RPMI7951 (cell line): ENCODE measurements at places on chromosomes 7 and 10. TPM values are rescaled to one million over a fixed set of nuclear protein-coding genes. Genes with fewer than 3 reads are reported as not detected.

DNA sequence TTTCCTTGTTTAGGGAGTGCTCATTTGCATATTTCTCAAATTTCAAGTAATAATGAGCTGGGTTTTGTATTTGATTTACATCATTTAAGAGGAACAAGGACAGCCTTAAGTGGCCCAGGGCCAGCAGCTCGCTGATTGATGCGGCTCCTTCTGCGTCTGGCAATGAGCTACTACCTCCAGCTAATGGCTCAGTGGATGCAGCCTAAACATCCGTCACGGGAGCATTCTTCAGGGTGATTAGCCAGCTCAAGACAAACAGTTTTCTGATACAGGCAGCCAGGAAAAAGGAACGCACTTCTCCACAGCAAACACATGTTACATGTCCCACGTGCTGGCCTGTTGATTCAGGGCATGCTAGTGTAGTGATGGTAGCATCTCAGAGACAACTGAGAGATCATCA is 169.3 kb upstream of the TCERG1L start:
- DNase-seq, result no peak

The CPN1 gene
- total RNA-seq, result not detected in 2 replicates

GRCh38 chr7:44973610-44974401 is 5.0 kb downstream of the MYO1G start:
- peak; percentile 28 for DNase-seq

- DNase-seq, result peak; percentile 48
Observed at GRCh38 chr10:32054094-32054493, 2.1 kb downstream of the KIF5B start.

- DNase-seq, result no peak
Observed at GRCh38 chr7:96316949-96317348, 4.9 kb downstream of the SLC25A13 start.

DNA sequence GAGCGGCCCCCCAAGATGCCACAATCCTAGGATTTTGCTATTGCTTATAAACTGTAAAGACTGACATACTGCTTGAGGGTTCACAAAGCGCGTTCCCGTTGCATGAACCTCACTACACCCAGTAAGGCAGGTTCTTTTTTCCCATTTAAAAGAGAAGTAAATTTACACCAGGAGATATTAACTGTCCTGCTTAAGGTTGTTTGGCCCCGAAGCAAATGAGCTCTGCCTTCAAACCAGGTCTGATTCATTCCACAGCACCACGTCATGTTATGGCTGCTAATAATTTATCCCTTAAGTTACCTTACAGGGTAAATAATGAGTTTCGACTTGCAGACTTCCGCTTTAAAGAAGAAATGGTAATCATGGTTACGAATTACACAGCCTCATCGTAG is 559 bp upstream of the FKBP14 start:
- peak; percentile 51 for DNase-seq
